Peyer's patch (tissue), 4 donors: ENCODE measurements at places on chromosomes 5 and 9. TPM values are rescaled to one million over a fixed set of nuclear protein-coding genes. Genes with fewer than 3 reads are reported as not detected.

DNA sequence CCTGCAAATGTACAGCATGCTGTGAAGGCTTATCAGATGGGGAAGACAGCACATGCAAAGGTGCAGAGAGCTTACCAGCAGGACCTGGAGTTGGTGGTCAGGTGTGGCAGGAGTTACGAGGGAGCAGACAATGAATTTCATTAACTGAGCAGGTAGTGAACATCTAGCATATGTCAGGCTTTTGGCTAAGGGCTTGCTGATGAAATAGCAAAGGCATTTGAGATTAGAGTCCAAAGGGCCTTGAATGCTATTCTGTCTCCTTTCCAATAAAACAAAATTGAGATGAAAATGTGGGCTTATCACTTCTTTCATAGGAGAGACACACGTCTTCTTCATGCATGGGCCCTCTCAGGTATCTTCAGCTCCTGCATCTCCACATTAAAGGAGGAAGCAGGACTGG is 36.6 kb upstream of the PPARGC1B start:
- no peak overlapping the region for H3K27ac ChIP-seq
- H3K27me3 ChIP-seq: no peaks in the 10 kb centered on the region
- no peak overlapping the region for H3K4me3 ChIP-seq
- H3K36me3 ChIP-seq: no peaks in the 10 kb centered on the region

- DNase-seq: no peak
- no peaks in the 10 kb centered on the region for H3K36me3 ChIP-seq
- H3K4me1 ChIP-seq: peaks cover 6% of the 10 kb centered on the region
- H3K4me3 ChIP-seq: no peak overlapping the region
- H3K27me3 ChIP-seq: no peaks in the 10 kb centered on the region
Observed at GRCh38 chr5:68251804-68252522, 36.4 kb downstream of the PIK3R1 start.

DNA sequence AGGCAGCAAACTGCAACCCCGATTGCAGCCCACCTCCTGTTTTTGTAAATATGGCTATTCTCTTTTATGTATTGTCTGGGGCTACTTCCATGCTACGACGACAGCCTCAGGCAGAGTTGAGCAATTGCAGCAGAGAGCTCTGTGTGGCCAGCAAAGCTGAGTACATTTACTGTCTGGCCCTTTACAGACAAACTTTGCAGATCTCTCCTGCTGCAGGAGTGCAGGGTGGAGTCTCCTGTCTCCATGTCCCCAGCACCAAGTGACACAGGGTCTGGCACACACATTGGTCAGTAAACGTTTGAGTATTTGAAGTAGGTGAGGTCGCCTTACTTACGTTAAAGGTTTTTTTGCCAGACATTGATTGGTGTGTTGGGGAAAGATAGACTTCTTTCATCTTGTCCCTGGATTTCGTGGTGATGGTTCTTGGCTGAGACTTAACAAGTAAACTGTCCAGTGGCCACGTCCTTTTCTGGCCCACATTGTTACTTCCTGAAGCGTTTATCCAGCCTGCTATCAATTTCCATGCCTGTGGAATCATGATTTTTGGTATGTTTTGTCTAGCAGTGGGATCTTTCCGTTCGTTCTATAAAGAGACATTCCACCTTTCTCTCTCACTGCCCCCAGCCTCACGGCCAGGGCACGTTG is 27.2 kb downstream of the PRRC2B start:
- no peaks in the 10 kb centered on the region for H3K36me3 ChIP-seq
- no peak for DNase-seq
- H3K4me3 ChIP-seq: no peak overlapping the region
- no peaks in the 10 kb centered on the region for H3K27me3 ChIP-seq
- H3K27ac ChIP-seq: no peak overlapping the region

IRX4 gene
- not detected for total RNA-seq

DNA sequence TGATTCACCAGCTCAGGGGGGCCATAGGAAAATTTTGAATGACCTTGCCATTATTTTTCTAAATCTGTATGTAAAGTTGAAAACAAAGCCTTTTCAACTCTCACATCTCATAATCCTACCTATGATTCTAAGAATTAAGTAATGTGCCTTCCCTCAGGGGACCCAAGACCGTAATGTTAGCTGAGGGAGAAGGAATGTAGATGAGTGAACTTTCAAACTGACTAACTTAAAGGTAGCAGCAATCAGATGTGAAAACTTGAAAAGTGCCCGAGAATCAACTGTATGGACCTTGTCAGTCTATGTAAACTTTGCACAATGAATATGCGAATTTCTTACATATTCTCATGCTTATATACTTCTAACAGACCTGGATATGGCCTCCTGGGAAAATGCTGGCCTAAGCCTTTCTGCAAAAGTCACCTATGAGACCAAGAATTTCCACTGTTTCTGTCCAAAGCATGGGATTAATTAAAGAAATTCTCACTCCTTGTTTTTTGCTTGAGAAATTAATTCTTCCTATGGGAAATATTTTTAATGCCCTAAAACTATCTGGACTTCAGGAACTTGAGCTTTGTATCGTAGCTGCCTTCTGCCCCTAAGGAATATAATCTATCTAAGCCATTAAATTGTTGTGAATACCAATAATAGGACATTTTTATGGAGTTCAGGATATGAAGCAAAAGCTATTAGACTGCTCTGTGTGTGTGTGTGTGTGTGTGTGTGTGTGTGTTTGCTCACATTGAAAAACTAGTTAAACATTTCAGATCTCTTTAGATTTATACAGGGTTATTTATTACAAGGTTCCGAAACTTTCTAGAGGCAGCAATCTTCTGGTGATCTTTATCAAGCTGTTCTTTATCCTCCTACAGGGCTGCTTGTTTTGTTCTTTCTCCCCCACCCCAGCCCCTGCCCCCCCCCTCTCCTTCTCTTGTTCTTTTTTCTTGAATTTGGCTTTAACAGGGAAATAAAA is 169.1 kb upstream of the CLINT1 start:
- H3K27me3 ChIP-seq: no peaks in the 10 kb centered on the region
- no peak overlapping the region for H3K27ac ChIP-seq
- DNase-seq: no peak

SCGB3A2 gene
- not detected for total RNA-seq

DNA sequence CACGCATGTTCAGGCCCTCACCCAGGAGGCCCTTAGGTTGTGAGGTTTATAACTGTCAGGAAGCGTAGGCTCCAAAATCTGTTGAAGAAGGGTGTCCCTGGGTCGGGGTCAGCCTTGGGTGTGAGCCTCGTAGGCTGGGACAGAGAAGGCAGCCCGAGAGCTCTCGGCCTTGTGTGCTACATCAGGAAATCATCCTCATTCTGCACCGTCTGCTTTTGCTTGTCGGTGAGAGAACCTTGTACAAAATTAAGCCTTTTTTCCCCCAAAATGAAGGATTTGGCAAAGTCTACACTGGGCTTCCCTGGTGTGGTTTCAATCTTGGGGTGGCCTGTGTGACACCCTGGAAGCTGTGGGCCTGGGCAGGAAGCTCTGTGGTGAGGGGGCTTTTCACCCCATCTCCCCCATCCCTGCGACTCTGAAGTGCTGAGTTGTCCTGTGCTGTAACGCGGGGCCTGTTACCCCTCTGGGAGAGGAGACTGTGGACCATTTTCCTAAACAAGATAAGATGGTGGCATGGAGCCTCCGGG is 55.3 kb downstream of the AHRR start:
- H3K27ac ChIP-seq: no peak overlapping the region
- no peaks in the 10 kb centered on the region for H3K27me3 ChIP-seq
- H3K36me3 ChIP-seq: no peaks in the 10 kb centered on the region
- no peak overlapping the region for H3K4me3 ChIP-seq
- H3K4me1 ChIP-seq: peaks cover 22% of the 10 kb centered on the region

GRCh38 chr5:119286511-119287488 is 69.0 kb upstream of the TNFAIP8 start:
- no peaks in the 10 kb centered on the region for H3K27me3 ChIP-seq
- no peak for DNase-seq
- H3K4me3 ChIP-seq: no peak overlapping the region
- H3K36me3 ChIP-seq: no peaks in the 10 kb centered on the region
- H3K4me1 ChIP-seq: peaks cover 12% of the 10 kb centered on the region
- peak overlapping the region; percentile 67 for H3K27ac ChIP-seq

DNA sequence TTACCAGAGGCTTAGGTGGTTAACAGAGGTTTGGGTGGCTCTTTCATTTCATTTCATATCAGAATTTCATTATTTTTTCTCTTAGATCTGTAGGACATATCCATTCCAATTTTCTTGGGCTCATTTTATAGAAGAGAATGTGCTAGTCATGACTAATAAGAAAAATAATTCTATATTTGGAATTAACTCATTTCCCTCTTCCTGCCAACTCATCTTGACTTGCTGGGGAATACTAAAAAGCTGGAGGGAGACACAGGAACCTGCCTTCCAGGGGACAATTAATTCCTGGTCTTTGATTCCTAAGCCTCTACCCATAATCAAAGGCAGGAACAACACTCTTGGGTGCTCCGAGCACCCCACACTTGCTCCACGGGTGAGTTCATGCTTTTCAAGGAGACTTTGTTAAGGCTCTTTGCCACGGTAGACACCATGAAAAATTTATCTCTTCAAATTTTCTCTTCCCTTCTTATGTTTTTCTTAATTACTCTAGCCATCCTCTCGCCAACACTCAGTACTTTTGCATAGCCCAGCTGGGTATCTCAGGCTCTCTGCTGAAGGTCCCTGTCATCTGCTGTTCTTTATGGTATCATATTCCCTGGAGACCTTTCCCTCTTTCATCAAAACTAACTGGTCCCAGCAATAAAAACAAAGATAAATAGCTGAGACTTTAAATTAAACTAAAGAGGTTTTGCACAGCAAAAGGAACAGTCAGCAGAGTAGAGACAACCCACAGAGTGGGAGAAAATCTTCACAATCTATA is 273.9 kb downstream of the NPR3 start:
- no peaks in the 10 kb centered on the region for H3K27me3 ChIP-seq
- H3K4me3 ChIP-seq: no peak overlapping the region
- H3K4me1 ChIP-seq: no peaks in the 10 kb centered on the region

EEIG1 gene
- 111 TPM for total RNA-seq

RORB gene
- total RNA-seq: 2.5 TPM

GARNL3 gene
- 14.7 TPM for total RNA-seq
